RKO (cell line): ENCODE measurements at places on chromosomes 5 and 9.

DNA sequence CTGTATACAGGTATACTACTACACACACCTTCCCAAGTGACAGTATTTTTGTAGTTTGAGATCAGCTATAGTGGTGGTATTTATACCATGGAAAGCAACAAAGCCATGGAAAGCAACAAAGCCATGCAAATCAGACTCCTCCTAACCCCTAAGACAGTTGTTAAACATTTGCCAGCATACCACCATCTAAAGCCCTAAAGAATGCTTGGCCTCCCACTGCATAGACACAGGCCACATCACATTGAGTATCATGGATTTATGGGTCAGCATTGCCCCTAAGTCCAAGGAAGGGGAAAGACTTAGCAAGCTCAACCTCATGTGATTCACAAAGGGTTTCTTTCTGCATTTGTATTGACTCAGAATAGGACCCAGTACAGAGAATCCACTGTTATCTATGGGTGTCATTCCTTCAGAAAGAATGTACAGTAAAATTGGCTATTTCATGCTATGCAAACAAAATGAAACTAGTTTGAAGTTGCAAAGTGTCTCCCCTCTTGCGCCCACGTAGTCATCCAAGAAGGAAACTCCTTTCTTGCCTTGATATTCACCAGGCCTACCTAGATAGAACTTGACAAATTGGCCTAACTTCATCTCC is 70.4 kb upstream of the IQGAP2 start:
- DNase-seq, result no peak

DNA sequence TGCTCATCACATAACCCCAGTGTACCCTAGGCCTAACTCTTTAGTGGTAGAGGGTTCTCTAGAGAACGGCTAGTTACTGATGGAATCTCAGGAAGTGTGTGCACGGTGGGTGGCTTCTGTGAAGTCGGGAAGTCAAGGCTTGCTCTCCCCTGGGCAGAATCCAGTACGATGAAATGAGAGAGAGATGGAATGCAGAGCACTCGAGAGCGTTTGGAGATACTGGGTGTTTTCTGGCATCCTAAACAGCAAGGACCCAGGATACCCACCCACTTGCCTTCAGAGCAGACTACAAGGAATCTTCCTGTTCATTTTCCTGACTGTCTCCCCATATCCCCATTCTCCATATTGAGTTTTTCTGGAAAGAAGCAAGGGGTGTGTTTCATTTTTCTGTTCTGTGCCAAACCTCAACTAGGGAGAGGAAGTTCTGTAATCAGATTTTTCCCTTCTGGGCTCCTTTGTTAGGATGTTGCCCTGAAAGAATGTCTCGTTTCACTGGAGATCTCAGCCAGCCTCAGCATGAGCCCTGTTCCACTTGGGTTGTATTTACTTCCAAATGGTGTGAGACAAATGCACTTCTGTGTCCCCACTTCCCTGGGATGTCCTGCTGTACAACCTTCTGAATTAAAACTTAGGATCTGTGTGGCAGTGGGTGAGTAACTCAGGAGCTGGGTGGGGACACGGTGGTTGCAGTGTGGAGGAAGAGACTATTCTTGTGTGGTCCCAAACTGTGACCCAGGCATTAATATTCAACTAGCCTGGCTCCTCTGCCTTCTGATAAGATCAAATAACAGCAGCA is 108.9 kb upstream of the SPRY4 start:
- no peak for DNase-seq

- no peak for DNase-seq
Observed at GRCh38 chr9:89037346-89037745, 46.1 kb downstream of the S1PR3 start.

- no peak for DNase-seq
Observed at GRCh38 chr9:116165912-116166311, 12.3 kb downstream of the PAPPA start.
